Stimulated activated CD4-positive, alpha-beta T cell treated with anti-CD3 and anti-CD28 coated beads, Interleukin-1b, Interleukin-23, amount 100 ng/mL, for 1 hour (primary cell): ENCODE measurements at places on chromosomes 16 and 17.
A peak's percentile ranks its signal among the peaks of the same experiment; 100 is the strongest.

- DNase-seq = no peak
Observed at GRCh38 chr16:70663524-70664324, 17.4 kb downstream of the IL34 start.

GRCh38 chr17:64218066-64218465, 45.0 kb downstream of the TEX2 start:
- no peak for DNase-seq

DNA sequence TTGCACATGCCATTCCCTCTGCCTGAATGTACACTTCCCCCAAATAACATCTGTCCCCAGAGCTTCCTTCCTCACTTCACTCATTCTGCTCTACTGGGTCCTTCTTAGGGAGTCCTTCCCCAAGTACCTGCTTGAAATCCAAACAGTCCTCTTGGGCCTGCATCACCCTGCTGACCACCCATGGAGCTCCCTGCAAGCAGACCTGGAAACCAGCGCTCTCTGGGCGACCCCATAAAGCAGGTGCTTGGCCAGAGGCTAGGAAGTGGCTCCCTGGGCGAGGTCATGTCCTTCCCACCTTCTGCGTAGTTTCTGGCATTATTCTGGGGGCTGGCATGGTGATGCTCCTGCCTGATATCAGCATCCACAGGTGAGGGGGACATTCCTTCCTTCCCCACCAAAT, 12.2 kb upstream of the NTN1 start:
- DNase-seq = no peak

- peak; percentile 32 for DNase-seq
Observed at GRCh38 chr17:43720311-43721060, 38.1 kb downstream of the SOST start.

- DNase-seq = no peak
Observed at GRCh38 chr16:10850478-10850850, 26.5 kb upstream of the CIITA start.

GRCh38 chr17:28487881-28488532, 14.6 kb downstream of the SLC13A2 start:
- no peak for DNase-seq

DNA sequence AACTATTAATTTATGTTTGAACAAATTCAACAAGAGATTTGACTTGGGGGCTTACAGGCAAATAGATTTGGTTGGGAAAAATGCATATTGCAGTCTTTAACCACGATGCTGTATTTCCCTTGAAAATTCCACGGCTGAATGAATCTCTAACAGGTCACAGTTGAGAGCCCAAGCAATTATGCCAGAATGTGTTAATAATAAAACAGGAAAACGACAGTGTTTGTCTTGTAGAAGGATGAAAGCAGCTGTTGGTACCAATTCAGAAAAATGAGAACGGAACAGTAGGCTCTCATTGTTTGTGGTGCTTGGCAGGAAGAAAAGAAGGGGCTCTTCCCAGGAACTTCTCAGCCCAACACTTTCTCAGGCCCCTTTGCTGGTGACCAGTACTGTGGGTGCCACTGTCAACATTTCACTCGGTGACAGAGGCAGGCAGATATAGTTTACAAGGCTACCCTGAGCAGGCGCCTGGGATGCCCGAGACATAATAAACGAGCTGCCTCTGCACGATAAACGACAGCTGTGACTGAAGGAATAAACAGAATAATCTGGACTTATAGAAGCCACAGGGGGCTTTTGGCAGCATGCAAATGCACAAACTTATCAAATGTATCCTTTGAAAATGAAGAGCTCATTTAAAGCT, 387.1 kb downstream of the HS3ST4 start:
- DNase-seq = no peak

- no peak for DNase-seq
Observed at GRCh38 chr17:7774055-7774521, 56.5 kb downstream of the DNAH2 start.

DNA sequence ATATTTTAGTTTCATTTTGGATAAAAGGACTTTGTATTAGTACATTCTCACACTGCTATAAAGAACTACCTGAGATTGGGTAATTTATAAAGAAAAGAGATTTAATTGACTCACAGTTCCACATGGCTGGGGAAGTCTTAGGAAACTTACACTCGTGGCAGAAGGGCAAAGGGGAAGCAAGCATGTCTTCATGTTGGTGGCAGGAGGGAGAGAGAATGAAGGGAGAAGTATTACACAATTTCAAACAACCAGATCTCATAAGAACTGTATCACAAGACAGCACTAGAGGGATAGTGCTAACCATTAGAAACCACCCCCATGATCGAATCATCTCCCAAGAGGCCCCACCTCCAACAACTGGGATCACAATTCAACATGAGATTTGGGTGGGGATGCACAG, 142.9 kb downstream of the USP31 start:
- DNase-seq = no peak

DNA sequence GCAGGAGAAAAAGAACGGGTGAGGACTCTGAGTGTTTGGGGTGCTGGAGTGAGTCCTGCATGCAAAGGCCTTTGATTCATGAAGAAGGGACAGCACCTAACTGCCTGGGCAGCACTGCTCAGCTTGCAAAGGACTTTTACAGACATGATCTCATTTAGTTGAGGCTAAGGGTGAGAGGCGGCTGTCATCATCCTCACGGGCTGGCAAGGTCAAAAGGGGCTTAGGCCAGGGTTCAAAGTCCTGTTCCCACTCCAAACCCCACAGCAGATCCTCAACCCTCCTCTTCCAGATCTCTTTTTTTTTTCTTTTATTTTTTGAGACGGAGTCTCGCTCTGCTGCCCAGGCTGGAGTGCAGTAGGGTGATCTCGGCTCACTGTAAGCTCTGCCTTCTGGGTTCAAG, 4.8 kb downstream of the RHBDF2 start:
- no peak for DNase-seq
